ENCODE measurements at places on chromosomes 11 and 22.

DNA sequence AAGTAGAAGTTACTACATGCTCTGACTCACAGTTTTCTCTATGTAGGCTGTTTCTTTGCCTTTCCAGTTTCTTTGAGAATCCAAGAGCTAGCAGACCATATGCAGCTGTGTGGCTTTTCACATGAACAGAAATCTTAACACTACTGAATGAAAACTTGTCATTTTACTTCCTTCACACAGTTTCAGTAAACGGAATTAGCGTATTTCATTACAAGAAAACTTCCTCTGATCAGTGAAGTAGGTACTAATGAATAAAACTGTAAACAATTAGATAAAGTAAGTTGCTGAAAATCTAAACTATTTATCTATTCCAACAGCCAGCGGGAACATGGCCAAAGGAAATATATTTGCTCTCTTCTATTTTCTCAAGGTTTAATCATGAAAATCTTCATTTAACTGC, 953.2 kb downstream of the LRRC4C start:
- DNase-seq = no peak

- DNase-seq = no peak
Measured at GRCh38 chr11:64097468-64098317, 62.0 kb downstream of the FLRT1 start.

GRCh38 chr22:38762551-38762983, 6.8 kb upstream of the SUN2 start:
- no peak for DNase-seq

- DNase-seq = no peak
Measured at GRCh38 chr11:55503449-55503848, 50.8 kb upstream of the OR4C15 start.

GRCh38 chr11:100831929-100832494, 144.9 kb downstream of the ARHGAP42 start:
- DNase-seq = no peak

- no peak for DNase-seq
Measured at GRCh38 chr11:61890529-61891330, 615 bp downstream of the FADS3 start.

DNA sequence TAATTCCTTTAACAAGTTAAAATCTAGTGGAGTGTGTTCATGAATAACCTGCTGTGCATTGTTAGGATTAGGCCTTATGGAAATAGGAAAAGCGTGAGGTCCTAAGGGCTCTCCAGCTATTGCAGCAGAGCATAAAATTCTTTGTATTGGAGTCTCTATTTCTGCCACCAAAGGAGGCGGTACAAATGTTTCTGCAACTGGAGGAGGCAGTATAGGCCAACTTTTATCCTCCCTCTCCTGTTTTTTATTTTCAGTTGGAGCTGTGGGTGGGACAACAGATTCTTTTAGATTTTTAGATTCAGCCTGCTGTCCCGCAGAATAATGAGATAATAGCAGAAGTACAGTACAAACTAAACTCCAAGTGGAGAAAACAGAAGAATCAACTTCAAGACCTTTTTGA, 26.2 kb downstream of the OR10A6 start:
- no peak for DNase-seq

DNA sequence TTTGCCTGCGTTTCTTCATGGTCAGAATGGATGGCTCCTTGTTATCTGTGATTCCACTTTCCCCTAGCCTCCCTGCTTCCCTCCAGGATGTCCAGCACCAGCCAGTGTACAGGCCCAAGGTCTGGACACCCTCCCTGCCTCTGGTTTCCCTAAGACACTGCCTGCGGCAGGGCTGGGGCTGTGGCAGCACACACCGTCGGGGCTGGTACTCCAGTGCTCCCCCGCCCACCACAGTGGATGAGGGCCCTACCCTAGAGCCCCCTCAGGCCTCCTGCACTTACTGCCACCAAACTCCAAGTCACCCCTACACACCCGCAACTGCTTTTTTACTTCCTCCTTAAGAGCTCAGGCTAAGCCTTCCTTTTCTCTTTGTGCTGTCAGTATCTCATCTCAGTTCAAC, 28.9 kb downstream of the ZNF214 start:
- no peak for DNase-seq

- DNase-seq = no peak
Measured at GRCh38 chr11:11416917-11417316, 63.9 kb upstream of the CSNK2A3 start.

DNA sequence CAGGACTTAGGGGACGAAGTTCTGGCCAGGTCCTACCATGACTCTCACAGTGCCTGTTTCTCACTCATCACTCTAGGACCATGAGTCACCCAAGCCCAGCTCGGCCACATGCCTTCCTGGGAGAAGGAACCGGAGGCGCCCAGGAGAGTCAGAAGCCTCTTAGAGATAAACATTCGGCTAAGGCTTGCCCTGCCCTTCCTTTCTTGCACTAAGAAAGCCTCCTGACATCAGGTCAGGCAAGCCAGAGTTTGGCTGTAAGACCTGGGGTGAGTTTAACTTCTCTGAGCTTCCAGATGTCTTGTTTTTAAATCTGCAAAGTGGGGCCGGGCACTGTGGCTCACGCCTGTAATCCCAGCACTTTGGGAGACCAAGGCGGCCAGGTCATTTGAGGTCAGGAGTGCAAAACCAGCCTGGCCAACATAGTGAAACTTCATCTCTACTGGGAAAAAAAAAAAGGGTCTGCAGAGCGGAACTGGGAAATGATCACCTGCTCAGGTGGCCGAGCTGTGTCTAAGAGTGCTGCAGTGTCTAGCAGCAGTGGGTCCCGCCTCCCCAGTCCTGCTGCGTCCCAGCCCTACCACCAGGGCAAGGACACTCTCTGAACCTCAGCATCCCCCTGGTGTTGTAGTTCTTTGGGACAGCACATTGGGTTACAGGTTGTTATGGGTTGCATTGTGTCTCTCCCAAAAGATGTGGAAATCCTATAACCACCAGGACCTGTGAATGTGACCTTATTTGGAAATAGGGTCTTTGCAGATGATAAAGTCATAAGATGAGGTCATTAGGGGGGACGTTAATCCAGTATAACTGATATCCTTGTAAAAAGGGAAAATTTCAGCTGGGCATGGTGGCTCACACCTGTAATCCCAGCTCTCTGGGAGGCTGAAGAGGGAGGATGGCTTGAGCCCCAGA, 1.8 kb upstream of the CARS1 start:
- DNase-seq = no peak
